ENCODE measurements at places on chromosomes 4 and X.

DNA sequence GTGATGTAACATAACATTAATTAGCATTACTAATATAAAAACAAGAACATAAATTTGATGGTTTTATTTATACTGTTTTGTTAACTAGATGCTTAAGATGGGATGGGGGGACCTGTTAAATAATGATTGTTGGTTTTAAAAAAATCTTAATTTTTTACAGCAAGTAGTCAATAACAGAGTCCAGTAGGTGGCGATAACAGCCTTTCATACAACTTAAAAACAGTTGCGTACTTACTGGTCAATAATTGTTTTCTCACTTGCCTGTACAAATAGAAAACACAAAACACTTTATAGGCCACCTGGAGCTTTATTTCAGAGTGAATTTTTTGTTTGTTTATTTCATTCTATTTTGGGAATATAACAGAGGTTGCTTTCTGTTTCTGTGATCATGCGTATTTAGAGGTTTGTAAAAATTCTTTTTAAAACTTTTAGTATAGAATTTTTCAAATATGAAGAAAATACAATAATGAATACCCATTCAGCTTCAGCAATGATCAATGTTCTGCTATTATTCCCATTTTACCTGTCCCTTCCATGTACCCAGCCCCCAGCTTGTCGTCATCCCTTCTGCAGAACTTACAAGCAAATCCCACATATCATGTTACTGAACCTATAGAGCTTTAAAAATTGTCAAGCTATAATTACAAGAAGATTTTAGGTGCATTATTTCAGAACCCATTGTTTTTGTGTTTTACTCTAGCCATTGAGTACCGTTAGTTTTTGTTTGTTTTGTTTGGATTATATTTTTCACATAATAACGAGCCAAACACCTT is 97.1 kb downstream of the MRPL1 start:
- DNase-seq: no peak

DNA sequence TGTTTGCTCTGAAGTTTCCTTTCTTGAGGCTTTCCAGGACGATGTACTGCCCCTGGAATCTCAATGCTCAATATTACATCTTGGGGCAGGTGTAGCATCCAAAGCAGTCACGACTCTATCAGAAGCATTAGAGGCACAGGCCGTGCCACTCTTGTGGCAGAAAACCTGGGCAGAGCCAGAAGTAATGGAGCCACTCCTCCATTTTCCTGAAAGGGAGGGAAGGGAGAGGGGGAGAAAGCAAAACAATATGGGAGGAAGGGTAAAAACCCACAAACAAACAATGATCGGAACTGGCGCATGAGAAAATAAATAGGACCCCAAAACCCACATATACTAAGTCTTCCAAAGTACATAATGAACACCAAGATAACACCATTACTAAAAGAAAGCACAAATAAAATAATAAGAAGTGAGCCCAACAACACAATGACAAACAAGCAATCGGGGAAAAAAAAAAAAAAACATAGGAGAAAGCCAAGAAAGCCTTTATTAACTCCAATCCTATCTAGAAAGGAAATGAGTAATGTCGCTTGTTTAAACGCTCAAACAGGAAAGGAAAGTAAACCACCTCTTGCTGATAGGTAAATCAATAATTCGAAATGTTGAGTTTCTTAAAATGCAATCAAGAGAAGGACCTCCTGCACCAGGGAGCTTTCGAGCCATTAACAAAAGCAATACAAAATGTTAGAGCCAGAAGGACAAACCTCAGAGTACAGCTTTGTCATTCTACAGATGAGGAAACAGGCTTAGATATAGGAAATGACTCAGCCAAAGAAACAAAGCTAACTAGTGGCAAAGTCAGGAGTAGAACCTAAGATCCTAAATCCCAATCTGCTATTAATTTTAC is 117.4 kb downstream of the ATRX start:
- no peak for DNase-seq

- no peak for DNase-seq
Measured at GRCh38 chr4:158778156-158778711, 9.4 kb downstream of the FNIP2 start.

GRCh38 chr4:35500812-35501211 is 743.5 kb downstream of the ARAP2 start:
- no peak for DNase-seq

DNA sequence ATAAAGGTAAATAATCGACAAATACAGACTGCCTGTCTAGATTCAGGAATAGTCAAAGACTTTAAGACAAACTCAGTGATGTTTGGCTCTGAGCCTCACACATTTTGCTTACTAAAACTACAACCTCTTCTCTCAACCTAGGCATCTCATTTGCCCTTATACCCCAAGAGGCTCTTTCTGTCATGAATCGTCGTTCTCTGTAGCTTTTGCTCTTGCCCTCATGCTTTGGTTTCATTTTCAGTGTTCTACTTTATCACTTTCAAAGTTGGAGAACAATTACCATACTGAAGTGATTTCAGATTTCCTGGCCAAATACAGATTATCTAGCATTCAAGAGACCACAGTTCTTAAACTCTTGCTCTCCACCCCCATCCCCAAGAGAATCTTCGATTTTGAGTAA is 114.1 kb upstream of the RAP2C start:
- DNase-seq: no peak

DNA sequence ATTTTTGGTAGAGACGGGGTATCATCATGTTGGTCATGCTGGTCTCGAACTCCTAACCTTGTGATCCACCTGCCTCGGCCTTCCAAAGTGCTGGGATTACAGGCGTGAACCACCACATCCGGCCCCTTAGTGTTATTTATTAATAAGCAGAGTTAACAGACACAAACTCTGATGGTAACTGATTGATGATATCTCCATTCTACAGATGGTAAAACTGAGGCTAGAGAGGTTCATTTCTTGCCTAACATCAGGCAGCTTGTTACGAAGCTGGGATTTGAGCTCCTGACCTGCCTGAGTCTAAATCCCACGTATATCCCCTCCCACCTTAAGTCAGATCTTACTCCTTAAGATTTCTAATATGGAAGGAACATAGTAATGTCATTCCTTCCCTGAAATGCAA is 36.9 kb downstream of the TBC1D14 start:
- DNase-seq: no peak

Measured in activated T-cell treated with anti-CD3 and anti-CD28 coated beads for 1 hour (primary cell).